ENCODE measurements at places on chromosomes 4 and X.

GRCh38 chrX:18377796-18378195 is 23.3 kb upstream of the SCML2 start:
- peak; percentile 32 for DNase-seq

GRCh38 chr4:156633847-156634246 is 337.8 kb downstream of the PDGFC start:
- DNase-seq: no peak

DNA sequence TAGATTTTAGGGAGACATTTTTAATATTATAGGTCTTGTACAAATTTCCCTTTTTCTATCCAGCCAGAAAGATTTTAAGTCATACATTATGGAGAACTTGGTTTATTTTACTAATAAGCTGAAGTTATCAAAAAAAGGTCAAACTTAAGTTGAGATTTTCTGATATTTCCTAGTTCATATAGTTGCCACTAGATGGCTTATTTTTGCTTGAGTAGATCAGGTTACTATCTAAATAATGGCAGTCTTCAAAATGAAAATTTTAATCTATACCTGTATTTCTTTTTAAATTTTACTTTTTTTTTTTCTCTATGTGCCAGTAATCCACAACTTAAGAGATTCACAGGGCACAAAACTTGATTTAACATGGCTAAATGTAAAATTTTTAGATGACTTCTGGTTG is 52.3 kb downstream of the USP9X start:
- DNase-seq: no peak

DNA sequence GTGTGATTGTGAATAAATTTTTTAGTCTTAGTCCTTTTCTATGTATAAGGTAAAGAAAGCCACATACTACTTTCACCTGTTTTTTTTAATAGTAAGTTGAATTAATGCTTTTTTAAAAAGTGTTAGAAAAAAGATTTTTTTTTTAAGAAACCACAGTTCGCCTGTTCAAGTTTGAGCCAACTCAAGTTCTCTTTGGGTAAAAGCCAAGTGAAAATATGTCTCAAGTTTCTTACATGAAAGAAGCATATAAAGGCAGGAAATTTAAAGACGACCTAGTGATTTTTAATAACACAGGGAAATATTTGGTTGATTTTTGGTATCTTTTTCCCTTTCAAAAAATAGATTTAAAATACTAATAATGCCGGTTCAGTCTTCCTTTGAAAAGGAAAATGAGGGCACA is 369.9 kb upstream of the NR3C2 start:
- no peak for DNase-seq

GRCh38 chr4:154707877-154708276 is 35.9 kb upstream of the LRAT start:
- DNase-seq: no peak

GRCh38 chr4:41940834-41941233 is 5.6 kb downstream of the TMEM33 start:
- no peak for DNase-seq

GRCh38 chr4:137283737-137284136 is 248.6 kb downstream of the PCDH18 start:
- DNase-seq: no peak

- DNase-seq: no peak
These were observed 131.1 kb upstream of the STIM2 start for GRCh38 chr4:26729547-26729946.

GRCh38 chrX:41198410-41198809 is 113.2 kb downstream of the USP9X start:
- DNase-seq: no peak

DNA sequence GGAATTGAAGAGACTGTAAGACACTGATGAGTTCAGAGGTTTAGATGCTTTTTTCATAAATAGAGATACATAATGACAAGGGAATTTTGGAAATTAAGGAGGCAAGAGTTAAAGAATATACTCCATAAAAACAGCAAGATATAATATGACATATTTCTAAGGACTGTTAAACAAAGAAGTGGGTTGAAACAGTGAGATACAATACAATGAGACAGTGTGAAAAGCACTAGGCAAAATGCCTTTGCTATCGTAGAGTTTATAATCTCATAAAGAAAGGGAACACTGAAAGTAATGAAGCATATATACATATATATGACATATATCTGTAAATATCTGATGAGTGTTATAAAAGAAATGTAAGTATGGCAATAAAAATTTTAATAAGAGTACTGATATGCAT is 1496.2 kb downstream of the TECRL start:
- DNase-seq: no peak

GRCh38 chr4:147009875-147010274 is 64.2 kb upstream of the TTC29 start:
- no peak for DNase-seq

DNA sequence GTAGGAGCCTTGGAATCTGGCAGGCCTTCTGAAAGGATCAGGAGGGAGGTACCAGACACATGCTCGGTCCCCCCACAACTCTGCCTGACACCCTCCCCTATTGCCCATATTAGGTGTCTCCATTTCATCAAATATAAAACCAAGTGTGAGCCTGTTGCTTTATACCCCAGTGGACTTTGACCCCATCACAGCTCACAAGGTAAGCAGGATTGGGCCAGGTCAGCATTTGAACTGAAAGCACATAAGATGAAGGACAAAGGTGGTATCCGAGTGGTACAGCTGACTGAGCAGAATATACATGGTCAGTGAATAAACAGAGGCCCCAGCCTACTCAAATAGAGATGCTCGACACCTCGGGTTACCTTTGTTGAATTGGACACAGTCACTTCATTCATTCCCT is 20.0 kb downstream of the SLC25A43 start:
- DNase-seq: no peak

DNA sequence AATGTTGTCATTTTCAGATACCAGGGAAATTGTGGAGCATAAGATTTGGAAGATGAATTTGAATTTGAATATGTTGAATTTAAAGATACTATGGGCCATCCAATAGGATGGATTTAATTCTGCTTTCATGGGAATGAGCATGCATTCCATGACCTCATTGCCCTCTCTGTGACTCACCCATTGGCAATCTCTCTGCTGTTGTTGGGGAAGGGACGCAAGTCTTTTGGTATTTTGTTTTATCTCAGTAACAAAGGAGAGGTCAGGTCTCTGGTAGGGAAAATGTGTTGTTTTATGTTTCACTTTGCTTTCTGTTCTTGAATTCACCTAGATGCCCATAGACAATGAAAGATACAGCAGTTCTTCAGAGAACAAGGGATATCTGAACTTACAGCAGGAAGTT is 42.1 kb upstream of the MAGEA4 start:
- DNase-seq: no peak

GRCh38 chr4:7347981-7348380 is 86.7 kb downstream of the PSAPL1 start:
- DNase-seq: no peak

DNA sequence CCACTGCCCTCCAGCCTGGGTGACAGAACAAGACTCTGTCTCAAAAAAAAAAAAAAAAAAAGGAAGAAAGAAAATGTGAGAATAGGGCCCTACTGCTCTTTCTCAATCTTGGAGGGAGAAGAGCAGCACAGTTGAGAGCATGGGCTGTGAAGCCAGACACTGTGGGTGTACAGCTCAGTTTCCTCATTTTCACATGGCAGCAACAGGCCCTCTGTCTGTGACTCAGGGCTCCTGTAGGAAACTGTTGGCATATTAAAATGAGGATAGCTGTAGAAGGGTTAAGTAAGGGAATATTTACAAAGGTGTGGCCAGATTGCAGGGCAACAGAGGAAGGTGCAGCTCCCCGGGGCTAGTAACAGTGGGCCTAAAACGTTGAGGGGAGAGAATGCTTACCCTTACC is 3.4 kb downstream of the AKAP14 start:
- no peak for DNase-seq

- DNase-seq: no peak
These were observed 11.1 kb upstream of the RPL39 start for GRCh38 chrX:119802546-119802945.

- no peak for DNase-seq
These were observed 230.1 kb upstream of the ARSJ start for GRCh38 chr4:114209584-114209983.

- no peak for DNase-seq
These were observed 51.8 kb downstream of the GBA3 start for GRCh38 chr4:22744478-22745062.

- DNase-seq: no peak
These were observed 411.9 kb downstream of the GPAT3 start for GRCh38 chr4:83947830-83948193.

DNA sequence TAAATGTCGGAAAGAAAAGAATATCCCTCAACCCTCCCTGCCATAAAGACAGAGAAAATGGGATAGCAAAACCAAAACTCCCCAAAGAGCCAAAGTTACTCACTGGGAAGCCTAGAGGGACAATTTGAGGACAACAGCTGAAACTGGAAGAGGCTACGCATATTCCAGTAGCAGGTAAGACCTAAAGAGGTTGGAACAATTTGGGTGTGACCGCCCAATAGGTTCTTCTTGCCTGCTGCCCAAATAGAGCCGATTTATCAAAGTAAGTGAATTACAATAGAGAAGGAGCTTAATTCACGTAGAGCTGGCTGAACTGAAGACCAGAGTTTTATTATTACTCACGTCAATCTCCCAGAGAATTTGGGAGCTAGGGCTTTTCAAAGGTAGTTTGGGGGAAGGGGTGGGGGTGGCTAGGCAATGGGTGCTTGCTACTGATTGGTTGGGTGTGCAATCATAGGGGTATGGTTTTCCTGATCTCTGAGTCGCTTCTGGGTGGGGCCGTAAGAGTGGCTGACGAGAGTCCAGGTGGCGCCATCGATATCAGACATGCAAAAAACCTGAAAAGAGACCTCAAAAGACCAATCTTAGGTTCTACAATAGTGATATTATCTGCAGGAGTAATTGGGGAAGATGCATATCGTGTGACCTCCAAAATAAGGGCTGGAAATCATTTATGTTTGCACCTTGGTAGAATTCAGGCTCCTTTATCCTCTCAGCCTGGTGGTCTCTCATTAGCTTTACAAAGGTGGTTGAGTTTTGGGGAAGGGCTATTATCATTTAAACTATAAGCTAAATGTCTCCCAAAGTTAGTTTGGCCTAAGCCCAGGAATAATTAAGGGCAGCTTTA is 39.0 kb upstream of the SLC7A3 start:
- DNase-seq: no peak

DNA sequence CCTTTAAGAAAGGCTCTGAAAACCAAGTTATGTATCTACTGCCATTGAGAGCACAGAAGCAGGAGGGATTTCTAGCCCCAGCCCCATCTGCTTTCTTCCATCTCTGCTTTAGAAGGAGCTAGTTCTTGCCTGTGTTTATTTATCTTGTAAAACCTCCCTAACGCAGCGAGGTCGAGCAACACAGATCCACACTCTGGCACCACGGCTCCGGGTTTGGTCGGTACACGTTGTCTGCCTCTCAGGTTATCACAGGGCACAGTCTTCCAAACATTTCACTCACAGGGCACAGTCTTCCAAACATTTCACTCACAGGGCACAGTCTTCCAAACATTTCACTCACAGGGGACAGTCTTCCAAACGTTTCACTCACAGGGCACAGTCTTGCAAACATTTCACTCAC is 69.7 kb upstream of the TLR3 start:
- DNase-seq: no peak

GRCh38 chrX:151977009-151977408 is 2.5 kb upstream of the GABRE start:
- no peak for DNase-seq

GRCh38 chr4:102807345-102807744 is 20.0 kb downstream of the UBE2D3 start:
- DNase-seq: no peak

DNA sequence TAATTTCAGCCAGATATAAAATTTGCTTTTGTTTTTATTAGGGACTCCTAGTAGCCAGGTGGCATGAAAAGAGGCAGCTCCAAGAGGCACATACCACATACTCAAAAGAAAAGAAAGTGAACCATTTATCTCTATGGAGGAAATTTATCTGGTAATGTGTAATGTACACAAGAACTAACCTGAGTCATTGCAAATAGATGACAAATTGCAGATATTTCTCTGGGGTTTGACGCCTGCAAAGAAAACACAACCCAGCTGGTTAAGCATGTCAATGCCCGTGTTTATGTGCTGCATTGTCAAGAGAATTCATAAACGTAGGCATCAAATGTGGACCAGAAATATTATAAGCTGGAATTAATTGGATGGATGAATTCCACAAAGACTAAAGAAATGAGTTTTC is 46.9 kb upstream of the PHKA2 start:
- no peak for DNase-seq

DNA sequence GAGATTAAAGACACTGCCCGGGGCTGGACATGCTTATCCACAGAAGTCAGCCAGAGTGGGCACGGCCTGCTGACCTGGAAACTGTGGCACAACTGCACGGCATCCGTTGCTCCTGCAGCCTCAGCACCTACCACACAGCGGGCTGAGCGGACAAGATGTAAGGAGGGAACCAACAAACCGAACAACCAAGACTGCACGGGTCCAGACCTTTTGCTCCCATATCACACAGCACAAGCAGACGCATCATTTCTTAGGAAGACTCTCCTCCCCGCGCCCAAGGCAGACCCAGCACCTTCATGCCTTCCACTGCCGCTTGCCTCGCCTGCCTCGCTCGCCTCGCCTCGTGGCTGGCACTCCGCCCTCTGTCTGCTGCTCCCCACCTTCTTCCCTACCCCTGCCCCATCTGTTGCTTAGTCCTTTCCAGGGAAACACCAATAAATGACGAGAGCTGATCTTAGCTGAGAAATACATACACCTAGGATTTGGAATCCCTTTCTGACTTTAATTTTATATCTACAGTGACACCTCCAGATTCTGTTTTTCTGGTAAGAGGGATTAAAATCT is 79.0 kb downstream of the AFAP1 start:
- DNase-seq: no peak

GRCh38 chr4:4950561-4951290 is 68.5 kb downstream of the CYTL1 start:
- DNase-seq: no peak

- no peak for DNase-seq
These were observed 1039.3 kb downstream of the STPG2 start for GRCh38 chr4:97104006-97104405.

DNA sequence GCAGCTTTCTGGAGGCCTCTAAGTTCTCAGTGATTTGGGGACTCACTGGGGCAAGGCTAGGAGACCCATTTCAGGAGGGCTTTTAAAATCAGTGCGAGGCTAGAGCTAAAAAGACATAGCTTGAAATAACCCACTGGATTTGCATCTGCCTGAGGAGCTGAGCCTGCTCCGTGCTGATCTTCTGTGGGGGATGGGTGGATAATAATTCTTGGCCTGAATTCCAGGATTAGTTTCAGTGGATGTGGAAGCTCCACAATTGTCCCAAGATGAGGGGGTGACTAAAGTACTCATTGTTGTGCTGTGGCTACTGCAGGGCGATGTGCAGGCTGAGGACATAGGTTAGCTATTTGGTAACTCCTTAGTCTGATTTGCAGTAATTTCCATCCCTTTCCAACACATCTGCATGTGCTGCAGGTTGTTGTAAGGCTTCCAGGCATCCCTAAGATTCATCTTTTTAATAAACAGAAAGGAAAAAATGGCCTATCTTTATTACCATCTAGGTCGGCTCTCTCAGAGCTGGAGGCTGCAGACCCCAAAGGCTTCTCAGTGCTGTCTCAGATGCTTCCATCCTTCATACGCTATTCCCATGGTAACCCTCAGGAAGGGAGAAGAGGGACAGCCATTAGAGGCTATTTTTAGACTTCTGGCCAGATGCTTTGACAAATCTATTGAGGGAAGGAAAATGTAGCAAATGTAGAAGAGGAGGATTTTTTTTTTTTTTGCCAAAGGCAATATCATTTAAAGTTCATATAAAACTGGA is 63.4 kb downstream of the GRXCR1 start:
- no peak for DNase-seq

All from activated T-cell treated with anti-CD3 and anti-CD28 coated beads, Interleukin-2, amount 50 U/mL, for 48 hours (primary cell).